Natural killer cell treated with Interleukin-12 subunit alpha and Interleukin-12 subunit beta and Interleukin-15 and Interleukin-18, amount 100 ng/mL, for 72 hours (primary cell): ENCODE measurements at places on chromosomes 6 and 20. TPM values are rescaled to one million over a fixed set of nuclear protein-coding genes. Genes with fewer than 3 reads are reported as not detected.

Gene IP6K3
- total RNA-seq, result not detected

Gene DEFB132
- not detected for total RNA-seq

Gene KIF16B
- total RNA-seq, result 8.8 TPM

Gene MEP1A
- not detected for total RNA-seq

Gene TREML1
- total RNA-seq, result not detected

Gene RRAGD
- 1.3 TPM for total RNA-seq

Gene JPH2
- 2.0 TPM for total RNA-seq

Gene BTNL2
- total RNA-seq, result not detected

Gene ZNF341
- 8.9 TPM for total RNA-seq

Gene GNAS-AS1
- 4.7 TPM for total RNA-seq

Gene SLC22A1
- 11.0 TPM for total RNA-seq

Gene LHFPL5
- not detected for total RNA-seq

Gene POU5F1
- 0.21 TPM for total RNA-seq

Gene GPX5
- not detected for total RNA-seq

Gene TLDC2
- 0.39 TPM for total RNA-seq

Gene SAMD3
- 39.3 TPM for total RNA-seq

Gene FAM83C
- 0.10 TPM for total RNA-seq

Gene FAM162B
- total RNA-seq, result not detected

Gene PAK5
- total RNA-seq, result not detected

Gene SCGN
- total RNA-seq, result not detected

Gene GRM4
- not detected for total RNA-seq

Gene TRDN
- total RNA-seq, result not detected

Gene FAM83B
- not detected for total RNA-seq

Gene OXT
- not detected for total RNA-seq

Gene PGC
- not detected for total RNA-seq

Gene CENPW
- 50.4 TPM for total RNA-seq

Gene GTSF1L
- not detected for total RNA-seq
